ENCODE measurements at places on chromosomes 5 and 9.

DNA sequence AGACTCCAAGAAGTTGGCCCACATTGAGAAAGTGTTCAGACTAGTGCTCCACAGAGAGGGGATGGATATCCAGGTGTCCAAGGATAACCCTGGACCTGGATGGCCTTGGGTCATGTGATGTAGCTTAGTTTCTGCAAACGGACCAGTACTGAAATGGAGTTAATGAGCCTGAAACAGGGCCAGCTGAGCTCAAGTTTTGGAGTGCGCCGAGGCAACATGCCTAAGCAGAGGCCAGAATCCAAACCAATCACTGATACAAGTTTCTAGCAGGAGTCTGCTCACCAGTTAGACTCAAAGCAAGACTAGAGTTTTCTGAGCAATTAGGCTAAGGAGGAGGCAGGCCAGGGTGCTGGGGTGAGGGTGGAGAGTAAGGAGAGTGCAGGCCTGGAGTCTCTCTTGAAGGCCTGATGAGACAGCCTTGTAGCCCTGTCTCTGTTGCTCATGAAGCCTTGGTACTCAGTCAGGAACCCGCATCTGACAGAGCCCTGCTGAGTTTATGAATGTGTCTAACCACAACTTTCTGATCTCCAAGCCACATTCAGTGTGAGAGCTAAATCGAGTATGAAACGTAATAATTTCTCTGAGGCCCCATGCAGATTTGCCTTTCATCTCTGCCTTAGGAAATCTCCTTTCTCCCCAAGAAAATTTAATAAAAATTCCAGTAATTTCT, 68.9 kb upstream of the EQTN start:
- DNase-seq, result no peak

GRCh38 chr5:111697881-111698757, 58.9 kb downstream of the NREP start:
- DNase-seq, result peak; percentile 20

- DNase-seq, result peak; percentile 10
Measured at GRCh38 chr9:30967476-30967875, 1417.0 kb upstream of the ACO1 start.

- no peak for DNase-seq
Measured at GRCh38 chr9:96382839-96383164, 709 bp downstream of the SLC35D2 start.

- no peak for DNase-seq
Measured at GRCh38 chr9:130396581-130396980, 48.2 kb upstream of the ASS1 start.

GRCh38 chr9:85212887-85213286, 528.9 kb downstream of the AGTPBP1 start:
- no peak for DNase-seq

- no peak for DNase-seq
Measured at GRCh38 chr9:119986205-119986604, 593.8 kb downstream of the CDK5RAP2 start.
